T-helper 2 cell treated with Interferon-gamma antibody and Interleukin-4, amounts not matched to agents 5 μg/mL and 100 μg/mL, for 36 hours (primary cell): ENCODE measurements at places on chromosomes 12 and 14.

DNA sequence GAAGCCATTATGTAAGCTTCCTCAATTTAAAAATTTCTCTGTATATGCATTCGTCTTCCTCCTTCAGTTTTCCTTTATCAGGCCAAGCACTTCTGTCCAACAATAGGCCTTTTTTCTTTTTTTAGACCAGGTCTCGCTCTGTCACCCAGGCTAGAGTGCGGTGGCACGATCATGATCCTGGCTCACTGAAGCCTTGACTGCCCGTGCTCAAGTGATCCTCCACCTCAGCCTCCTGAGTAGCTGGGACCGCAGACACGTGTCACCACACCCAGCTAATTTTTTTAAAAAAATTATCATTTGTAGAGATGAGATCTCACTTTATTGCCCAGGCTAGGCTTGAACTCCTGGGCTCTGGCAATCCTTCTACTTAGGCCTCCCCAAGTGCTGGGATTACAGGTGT lies 25.8 kb downstream of the TAOK3 start:
- no peak for DNase-seq

GRCh38 chr14:101980700-101981099 lies 16.3 kb downstream of the DYNC1H1 start:
- DNase-seq = no peak

GRCh38 chr12:58969237-58969636 lies 48.9 kb upstream of the LRIG3 start:
- no peak for DNase-seq

DNA sequence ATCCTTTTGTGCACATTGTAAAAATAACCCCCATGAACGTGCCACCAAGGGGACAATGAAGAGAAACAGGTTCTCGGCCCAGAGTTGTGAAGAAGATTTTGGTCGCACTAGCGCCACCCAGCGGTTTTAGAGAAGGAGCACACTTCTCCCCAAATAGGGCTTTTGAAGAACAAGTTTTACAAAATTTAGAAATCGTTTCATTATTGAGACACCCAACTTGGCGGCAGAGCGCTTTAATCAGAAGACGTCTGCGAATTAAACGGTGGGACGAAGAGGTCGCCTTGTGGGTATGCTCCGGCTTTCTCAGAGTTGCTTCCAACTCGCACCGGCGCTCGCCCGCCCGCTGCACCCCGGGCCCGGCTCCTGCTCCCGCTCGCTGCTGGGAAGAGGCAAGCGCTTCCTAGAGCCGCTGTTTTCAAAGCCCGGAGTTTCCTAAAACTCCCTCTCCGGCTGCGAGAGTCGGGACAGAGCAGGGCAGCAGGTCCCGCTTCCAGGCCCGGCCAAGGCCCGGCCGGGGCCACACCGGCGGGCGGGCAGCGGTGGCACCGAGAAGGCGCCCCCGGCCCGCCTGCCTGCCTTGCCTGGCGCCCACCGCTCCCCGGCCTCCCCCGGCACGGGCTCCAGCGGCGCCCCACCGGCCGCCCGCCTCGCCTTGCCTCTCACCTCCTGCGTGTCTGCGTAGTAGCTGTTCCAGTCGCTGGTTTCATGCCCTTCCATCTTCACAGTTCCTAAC lies 645 bp downstream of the FOXA1 start:
- no peak for DNase-seq

- peak; percentile 56 for DNase-seq
Observed at GRCh38 chr12:107607464-107608392, 77.9 kb upstream of the PWP1 start.
